Activated CD4-positive, CD25-positive, alpha-beta regulatory T cell treated with anti-CD3 and anti-CD28 coated beads, Interleukin-2, amount 50 U/mL, for 16 hours (primary cell): ENCODE measurements at places on chromosomes 1 and 21.

DNA sequence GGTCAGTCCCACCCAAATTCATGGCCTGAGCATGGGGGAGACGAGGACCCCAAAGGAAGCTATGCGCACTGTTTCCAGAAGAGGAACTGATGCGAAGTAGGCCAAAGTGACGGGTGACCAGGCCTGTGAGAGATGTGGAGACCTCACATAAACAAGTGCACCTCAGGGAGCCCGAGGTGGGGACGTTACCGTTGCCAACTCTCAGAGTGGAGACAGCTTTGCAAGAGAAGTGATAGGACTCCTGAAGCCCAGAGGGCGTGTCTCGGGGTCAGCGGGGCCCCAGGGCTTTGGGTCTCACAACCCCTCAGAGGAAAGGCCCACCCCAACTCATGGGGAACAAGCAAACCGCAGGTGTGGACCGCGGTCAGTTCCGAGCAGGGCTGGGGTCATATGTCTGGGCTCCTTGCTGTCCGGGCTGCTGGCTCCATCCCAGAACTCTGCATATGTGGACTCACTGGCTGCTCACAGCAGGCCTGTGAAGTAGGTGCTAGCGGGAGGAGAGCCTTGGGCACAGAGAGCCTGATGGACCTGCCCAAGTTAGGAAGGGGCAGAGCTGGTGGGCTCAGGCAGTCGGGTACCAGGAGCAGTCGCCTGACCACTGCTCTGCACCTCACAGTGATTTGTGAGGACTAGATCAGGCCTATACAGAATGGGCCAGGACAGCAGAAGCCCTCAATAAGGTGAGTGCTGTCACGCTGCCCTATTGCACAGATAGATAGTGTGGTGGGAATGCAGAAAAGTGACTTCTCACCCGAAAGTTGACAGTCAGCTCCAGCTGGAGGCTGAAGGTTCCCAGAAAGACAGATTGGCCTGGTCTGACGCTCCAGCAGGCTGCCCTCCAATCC, 26.2 kb downstream of the STUM start:
- no peak for DNase-seq

DNA sequence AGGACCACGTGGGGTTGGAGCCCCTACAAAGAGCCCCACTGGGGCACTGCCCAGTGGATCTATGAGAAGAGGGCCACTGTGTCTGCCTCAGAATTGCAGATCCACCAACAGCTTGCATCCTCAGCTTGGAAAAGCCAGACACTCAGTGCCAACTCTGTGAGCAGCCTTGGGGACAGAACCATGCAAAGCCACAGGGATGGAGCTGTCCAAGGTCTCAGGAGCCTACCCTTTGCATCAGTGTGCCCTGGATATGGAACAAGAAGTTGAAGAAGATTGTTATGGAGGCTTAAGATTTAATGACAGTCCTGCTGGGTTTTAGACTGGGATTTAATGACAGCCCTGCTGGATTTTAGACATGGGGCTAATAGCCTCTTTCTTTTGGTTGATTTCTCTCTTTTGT, 1670.9 kb downstream of the PLA2G4A start:
- no peak for DNase-seq

GRCh38 chr1:237270353-237270752, 228.4 kb downstream of the RYR2 start:
- DNase-seq, result no peak

GRCh38 chr1:209820986-209821385, 6.8 kb upstream of the UTP25 start:
- DNase-seq, result no peak

DNA sequence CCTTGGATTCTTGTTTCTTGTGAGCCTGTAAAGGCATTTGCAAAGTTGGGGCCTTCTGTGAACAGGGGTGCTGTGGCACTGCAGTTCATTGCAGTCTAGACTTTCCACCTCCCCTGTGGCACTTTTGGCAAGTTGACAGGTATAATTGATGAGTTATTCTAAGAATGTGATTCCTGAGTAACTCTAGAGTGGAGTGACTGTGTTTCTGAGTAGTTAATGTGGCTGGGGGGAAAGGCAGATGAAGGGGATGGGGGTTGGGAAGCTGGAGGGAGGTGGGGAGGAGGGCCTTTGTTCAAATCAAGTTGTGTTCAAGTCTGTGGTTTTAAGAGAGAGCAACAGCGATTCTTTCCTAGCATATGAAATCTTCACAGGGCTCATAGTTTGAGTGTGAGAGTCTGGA, 32.9 kb downstream of the PBX1 start:
- DNase-seq, result no peak

DNA sequence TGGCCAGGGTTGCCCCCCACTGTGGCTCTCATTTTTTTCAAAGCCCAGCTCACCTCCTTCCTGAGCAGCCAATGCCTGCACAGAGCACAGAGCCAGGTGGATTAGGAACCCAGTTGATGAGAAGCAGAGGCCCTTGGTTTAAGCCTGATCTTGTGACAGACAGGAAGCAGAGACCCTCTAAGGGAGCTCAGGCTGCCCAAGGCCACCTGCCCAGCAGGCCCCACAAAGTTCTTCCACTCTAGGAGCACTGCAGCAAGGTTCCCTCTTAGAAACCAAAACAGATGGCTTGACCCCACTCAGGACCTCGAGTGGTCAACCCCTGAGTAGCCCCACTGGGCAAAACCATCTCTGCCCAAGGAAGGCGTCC, 25.5 kb upstream of the PRSS38 start:
- no peak for DNase-seq

- DNase-seq, result no peak
Measured at GRCh38 chr1:193111641-193112090, 6.5 kb upstream of the GLRX2 start.

DNA sequence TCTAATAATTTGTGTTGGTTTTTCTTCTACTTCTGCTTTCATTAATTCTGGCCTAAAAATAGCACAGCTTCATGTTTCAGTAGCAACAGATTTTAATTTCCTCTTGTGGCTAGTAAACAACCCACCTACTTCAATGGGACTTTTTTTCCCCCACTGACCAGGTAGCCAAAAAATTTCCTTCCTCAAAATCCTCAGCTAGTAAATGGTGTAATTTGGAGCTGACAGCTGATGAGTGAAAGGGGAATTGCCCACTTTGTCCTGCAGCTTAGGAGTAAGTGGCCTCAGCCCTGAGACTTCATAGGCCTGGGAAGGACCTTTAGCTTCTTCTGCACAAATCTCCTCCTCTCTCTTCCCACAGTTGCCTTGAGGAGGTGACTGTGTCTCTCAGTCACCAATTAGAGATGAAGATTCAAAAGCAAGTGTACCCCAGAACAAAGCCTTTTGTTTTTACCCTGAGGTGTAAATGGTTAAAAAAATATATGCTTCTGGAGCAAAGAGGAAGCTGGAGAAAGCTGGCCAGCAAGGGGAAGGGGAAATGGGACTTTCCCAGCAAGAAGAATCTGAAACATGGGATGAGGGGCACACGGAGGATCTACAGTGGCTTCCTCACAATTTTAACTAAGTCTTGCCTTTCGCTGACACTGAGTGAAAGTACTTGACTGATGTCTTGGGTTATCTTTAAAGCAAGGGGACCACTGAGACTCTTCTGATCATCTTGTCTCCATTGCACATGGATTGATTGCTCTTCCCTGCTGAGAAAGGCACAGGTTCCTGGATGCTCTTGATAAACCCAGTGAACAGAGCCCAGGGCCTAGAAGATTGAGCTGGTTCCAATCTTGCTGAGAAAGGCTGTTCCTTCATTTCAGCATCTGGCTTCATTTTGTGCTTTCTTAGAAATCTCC, 35.8 kb upstream of the VCAM1 start:
- DNase-seq, result no peak

- DNase-seq, result no peak
Measured at GRCh38 chr1:41672641-41673361, 188.3 kb upstream of the EDN2 start.

- no peak for DNase-seq
Measured at GRCh38 chr1:182833271-182833670, 5.9 kb upstream of the DHX9 start.

- no peak for DNase-seq
Measured at GRCh38 chr1:21232044-21232443, 55.3 kb upstream of the EIF4G3 start.

- no peak for DNase-seq
Measured at GRCh38 chr1:15180945-15181523, 27.5 kb downstream of the TMEM51 start.

DNA sequence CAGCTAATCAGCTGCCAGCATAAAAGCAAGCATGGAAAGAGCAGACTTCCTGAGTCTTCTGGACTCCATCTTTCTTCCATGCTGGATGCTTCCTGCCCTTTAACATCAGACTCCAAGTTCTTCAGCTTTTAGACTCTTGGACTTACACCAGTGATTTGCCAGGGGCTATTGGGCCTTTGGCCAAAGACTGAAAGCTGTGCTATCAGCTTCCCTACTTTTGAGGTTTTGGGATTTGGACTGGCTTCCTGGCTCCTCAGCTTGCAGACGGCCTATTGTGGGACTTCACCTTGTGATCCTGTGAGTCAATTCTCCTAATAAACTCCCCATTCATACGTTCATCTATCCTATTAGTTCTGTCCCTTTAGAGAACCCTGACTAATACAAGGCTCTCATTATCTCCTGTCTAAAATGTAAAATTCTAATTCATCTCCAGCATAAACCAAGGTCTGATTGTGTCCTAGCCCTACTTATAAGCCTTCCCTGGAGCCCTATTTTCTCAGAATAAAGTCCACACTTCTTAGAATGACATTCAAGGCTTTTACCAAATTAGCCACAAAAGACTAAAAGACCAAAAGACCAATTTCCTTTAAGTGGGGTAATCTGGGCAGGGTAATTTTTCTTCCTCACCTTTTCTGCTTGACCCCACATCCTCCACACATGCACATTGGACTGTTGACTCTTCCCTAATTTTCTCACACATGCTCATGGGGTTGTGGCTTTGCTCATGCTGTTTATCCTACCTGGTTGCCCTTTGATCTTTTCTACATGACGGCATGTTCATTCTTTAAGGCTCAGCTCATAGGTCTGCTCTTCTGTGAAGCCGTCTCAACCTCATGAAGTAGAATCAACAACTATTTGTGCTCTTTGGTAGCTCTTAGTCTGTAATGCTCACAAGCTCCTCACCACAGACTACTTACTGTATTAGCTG, 18.1 kb upstream of the ENAH start:
- no peak for DNase-seq

DNA sequence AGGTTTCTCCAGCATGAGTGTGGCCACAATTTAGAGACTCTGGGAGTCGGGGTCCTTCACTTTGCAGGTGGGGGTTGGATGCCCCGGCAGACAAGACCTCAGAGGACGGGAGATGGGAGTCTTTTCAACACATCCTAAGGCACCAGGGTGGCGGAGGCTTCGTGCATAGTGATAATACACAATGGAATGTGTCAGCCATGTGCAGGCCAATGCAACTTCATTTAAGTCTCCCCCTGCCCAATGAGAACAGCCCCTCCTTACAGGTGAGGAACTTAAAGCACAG, 75.9 kb upstream of the IFFO2 start:
- no peak for DNase-seq

DNA sequence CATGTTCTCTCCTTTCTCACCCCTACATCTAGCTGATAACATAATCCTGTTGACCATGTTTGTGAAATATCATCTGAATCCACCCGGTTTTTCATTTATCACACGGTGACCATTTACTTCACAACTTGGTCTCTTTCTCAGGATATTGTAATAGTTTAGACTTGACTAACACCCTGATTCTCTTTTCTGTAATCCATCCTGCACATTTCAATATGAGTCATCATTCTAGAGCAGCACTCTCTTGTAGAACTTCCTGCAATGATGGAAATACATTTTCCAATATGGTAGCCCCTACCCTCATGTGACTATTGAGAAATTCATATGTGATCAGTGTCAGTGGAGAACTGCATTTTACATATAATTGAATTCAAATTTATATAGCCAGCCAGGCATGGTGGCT, 2.3 kb upstream of the JAM2 start:
- no peak for DNase-seq

GRCh38 chr1:172537366-172537765, 4.4 kb downstream of the SUCO start:
- no peak for DNase-seq

- no peak for DNase-seq
Measured at GRCh38 chr21:46527801-46528200, 69.1 kb downstream of the DIP2A start.

- no peak for DNase-seq
Measured at GRCh38 chr1:217059401-217059800, 336.2 kb upstream of the ESRRG start.

DNA sequence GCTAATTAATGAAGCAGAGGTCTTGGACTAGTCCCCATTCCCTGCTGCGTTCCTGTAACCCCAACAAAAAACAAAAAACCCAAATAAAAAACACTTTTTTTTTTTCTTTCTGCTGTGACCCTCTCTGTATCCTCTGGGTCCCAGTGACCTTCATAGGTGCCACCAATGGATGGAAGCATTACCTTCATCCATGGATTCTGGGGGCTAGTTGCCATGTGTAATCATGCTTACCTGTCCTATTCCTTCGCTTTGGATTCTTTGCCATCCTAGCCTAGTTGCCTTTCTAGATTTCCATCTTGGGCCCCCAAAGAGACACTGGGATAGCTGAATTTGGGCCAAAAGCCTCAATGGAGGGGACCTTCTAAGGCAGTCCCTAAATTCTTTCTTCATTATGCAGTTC, 1208.7 kb downstream of the BRINP3 start:
- no peak for DNase-seq

DNA sequence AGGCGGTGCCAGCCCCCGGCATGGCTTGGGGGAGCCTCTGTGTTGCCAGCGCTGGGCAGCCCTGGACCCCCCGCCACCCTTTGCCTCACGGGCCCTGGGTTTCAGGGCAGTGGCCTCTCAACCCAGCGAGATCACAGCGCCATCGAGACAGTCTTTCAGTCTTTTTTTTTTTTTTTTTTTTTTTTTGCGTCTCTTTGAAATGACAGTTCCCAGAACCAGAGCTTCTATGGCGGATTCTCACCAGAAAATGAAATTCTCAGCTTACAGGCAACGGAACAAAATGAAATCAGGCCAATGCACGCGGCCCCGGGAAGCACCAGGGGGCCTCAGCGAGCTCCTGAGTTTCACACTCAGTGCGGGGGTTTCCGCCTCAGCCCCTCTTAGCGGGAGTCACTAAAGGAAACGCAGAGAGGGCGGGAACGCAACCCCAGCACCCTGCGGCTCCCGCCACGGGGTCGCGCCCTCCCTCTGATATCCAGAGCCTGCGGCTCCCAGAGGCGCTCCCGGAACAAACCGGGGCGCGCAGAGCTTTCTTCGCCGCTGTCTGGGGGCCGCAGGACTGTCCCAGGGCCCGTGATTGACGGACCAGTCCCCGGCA, 8.0 kb upstream of the COL6A1 start:
- peak; percentile 48 for DNase-seq

DNA sequence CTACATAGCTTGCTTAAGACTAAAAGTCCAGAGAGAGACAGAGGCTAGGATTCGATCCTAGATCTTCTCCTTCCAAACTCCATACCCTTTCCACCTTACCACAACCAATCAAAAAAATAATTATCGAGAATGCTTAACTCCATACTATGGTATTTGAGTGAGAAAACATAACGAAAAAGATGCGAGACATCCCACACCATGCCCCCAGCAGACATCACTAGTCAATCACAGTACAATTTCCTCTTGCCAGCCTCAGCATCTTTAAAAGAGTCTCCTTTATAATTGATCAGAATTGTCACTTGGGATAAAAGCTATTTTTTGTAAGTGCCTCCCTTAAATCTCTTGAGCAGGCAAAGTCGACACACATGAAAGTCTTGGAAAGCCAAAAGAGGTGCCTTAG, 875 bp downstream of the NCF2 start:
- DNase-seq, result no peak
